ENCODE measurements at places on chromosomes 3 and 15.

DNA sequence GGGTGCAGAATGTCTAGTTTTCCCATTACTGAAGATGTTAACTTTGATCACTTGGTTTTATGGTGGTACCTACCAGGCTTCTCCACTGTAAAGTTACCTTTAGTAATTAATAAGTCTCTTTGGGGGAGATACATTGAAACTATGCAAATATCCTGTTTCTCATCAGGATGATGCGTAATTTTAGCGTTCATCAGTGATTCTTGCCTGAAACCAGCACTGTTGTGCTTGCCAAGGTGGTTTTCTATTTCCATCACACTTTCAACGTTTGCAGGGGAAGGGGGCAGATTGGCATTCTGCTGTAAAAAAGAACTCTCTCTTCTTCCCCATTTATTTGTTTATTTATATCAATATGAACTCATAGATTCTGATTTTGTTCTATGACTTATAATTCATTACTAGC is 61.0 kb downstream of the SSR3 start:
- no peak for DNase-seq

GRCh38 chr3:93855401-93855800 is 118.3 kb downstream of the PROS1 start:
- no peak for DNase-seq

- DNase-seq = no peak
Measured at GRCh38 chr15:82540984-82541431, 751 bp upstream of the RPS17 start.

DNA sequence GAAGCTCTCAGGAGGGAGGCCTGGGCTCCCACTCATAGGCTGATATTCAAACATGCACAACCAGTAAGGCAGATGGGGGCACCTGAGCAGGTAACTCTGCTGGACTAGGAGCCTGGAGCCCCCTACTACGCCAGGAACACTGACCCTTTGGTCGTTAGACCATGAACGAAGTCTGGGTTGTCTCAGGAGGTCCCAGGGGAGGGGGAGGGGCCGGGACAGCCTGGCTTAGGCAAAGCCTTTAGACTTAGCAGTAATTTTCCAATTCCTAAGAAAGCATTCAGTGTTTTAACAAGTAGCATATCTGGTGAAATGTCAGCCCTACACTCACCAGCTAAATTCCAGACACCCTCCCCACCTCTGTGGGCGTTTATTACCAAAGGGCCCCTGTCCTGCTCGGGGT is 67.4 kb upstream of the ST8SIA2 start:
- no peak for DNase-seq

DNA sequence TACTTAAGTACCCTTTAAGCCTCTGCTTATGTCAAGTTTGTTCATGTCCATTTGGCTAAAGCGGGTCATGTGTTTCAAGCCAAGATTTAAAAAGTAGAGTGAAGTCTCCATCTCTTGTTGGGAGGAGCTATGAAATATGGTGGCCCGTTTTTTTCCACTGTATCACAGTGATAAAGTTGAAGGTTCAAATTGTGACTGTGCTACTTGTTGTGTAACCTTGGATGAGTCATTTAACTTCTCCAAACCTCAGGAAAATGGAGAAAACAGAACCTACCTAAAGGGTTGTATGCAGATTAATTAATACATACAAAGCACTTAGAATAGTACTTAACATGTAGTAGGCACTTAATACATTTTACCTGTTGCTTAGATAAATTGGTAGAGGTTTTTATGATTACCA is 43.4 kb downstream of the SNAPC5 start:
- DNase-seq = no peak

DNA sequence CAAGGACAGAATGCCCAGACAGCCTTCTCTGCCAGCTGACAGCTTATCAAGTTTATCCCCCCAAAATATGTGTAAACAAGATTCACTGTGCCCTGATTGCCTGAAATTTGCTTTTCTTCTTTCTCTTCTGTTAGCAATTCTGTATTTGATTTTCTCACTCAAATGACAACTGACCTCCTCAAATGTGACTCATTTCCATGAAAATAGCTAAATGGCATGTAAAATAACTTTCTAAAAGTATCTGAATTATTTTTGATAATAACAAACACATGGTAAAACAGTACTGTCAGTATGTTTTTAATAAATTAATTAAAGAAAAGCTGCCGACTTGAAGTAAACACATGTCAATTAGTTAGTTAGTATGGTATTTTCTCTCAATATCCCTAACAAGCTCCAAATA is 202.3 kb upstream of the STAC start:
- no peak for DNase-seq

GRCh38 chr15:85523530-85523929 is 143.1 kb downstream of the AKAP13 start:
- no peak for DNase-seq

DNA sequence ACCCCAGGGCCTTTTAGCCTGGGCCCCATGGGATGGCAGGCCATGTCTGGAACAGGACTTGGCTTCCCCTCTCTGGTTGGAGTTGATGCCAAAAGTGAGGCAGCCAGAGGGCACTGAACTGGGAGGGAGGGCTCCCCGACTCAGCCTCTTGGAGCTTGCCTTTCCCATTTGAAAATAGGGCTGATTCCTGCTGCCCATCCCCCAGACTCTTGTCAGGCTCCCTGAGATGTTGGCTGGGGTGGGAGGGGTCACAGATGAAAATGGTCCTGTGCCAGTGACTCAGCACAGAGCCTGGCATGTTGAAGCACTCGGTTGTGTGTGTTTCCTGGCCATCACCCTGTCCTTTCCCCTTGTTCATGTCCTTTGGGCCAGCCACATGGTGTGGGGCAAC is 6.6 kb downstream of the PPCDC start:
- no peak for DNase-seq

DNA sequence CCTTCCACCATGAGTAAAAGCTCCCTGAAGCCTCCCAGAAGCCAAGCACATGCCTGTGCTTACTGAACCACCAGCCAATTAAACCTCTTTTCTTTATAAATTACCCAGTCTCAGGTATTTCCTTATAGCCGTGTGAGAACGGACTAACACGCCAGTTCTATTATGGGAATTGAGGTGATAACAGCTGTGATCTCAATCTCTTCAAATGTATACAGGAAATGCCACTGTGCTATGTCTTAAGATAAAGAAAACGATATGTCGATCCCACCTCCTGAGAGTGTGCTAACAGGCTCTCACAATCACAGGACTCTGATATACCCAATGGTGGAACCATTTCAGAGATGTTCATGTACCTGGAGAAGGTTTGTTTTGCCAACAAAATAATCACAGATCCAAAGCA is 26.2 kb downstream of the CHSY1 start:
- no peak for DNase-seq

DNA sequence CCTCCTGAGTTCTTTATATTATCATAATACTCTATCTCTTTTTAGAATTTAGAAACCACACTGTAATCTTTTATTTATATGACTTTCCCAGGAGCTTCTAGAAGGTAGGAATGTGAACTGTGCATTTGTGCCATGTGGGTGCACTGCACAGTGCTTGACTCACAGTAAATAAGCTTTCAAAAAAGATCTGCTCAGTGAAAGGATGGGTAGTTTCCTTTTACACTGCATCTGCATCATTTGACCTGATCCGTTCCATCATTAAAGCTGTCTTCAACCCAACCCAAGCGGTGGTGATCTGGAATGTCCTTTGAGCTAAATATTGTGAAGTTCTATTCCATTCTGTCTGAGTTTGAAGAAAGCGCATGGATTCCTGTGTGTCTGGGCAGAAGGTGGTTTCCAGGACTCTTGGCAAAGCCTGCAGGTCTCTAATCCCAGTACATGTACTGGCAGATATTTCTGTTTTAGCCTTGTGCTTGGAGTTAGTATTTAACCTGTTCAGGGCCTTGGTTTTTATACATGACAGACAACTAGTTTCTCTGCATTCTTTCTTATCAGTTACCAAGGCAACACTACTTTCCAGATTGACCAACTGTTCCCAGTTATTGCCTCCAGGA is 96.7 kb downstream of the DHX30 start:
- DNase-seq = no peak

- no peak for DNase-seq
Measured at GRCh38 chr15:31792611-31793199, 237.6 kb upstream of the CHRNA7 start.

- DNase-seq = no peak
Measured at GRCh38 chr3:11509173-11510000, 134.3 kb downstream of the VGLL4 start.

GRCh38 chr15:79629687-79630086 is 197.6 kb downstream of the MINAR1 start:
- no peak for DNase-seq

- DNase-seq = no peak
Measured at GRCh38 chr3:195805181-195805580, 6.5 kb downstream of the MUC4 start.

DNA sequence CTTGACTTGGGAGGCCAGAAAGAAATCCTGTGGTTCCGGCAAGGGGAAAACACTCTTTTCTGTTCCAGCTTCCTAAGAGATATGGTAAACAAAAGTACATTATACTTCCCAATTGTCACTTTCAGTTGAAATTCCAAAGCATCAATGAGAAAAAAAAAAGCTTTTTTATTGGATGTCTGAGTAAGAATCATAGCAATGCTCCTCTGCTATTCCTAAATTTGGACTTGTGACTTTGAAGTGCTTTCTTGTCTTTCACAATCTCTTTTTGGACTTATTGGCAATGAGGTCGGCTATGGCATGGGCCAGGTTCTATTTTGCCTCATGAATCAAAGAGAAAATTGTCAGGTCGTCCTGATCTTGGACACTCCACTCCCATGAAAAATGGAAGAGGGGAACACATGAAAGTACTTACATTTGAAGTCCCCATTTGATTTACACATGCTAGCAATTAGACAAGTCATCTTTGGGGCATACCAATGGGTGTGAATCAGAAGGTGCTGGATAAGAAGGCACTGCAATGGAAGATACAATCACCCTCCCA is 170.5 kb downstream of the GREM1 start:
- DNase-seq = no peak

DNA sequence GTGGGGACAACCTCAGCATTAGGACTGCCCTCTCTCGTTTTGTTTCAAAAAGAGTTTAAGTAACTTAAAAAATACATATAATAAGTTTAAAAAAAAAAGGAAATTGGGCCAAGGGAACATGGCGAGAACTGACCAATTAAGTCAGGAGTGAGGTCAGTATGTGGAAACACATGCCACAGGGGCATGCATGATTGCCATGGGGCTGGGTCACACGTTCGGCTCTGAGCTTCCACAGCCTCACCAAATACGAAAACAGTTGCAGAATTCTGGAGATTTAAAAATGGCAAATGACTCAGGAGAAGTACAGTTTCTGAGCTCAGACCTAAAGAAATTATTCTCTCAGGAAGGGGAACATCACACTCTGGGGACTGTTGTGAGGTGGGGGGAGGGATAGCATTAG is 24.1 kb downstream of the PDE8A start:
- DNase-seq = no peak

GRCh38 chr3:50503504-50504342 is at the start of gene CACNA2D2:
TSS of gene CACNA2D2 (minus strand) at chr3:50503634. CDS start at chr3:50503423, 211 bp downstream.
- peak; percentile 30 for DNase-seq

- no peak for DNase-seq
Measured at GRCh38 chr3:46100812-46101211, 73.5 kb upstream of the XCR1 start.

GRCh38 chr15:70762469-70763119 is 764 bp downstream of the UACA start:
- DNase-seq = no peak

DNA sequence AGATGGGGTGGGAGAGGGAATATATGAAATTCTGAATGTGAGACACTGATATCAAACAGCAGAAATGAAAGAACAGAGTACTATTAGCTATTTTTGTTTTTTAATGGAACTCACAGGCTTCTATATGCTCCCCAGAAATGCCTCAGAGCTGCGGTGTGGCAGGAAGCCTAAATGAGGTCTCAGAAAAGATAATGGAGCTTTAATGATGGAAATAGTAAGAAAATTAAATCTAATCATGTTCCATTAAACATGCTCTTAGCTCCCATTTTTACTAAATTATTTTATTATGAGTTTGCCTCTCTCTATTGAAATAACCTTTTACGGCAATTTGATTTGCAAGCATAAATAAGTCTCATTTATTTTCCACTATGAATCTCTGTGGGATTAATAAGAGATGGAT is 378.9 kb downstream of the ULK4 start:
- DNase-seq = no peak

DNA sequence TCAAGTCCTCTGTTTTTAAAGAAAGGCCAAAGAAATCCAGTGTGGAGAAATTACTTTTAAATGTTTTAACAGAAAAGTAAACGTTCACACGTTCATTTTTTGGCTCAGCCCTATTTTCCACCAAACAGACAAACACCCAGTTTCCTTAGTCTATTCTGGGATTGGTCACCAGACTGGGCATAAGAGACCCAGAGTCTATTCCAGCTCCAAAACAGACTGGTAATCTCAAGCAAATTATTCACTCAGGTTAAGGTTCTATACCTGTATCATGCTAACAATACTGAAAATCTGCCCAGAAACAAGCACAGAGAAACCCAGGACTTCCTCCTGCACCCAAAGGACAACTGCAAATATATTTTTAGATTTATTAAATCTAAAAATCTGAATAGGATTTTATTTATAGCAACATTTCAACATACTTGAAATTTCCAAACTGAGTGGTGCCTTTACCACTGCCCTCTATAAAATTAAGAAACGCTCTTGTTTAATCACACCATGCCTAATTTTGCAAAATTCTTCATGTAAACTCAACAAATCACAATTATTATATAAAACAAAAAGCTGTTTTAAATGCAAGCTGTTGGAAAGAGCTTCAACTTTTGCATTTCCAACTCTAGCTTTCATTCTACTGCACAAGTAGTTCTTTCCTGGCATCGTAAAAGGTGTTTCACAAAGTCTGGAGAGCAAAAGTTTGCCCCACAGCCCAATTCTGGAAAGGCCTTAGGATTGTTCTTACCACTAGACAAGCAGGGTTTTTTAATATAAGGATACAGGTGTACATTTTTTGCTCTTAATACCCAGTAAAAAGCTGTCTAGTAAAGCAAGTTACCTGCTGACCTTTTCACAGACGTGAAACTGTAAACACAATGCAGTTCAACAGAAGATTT is 18.7 kb downstream of the ZNF148 start:
- DNase-seq = no peak

DNA sequence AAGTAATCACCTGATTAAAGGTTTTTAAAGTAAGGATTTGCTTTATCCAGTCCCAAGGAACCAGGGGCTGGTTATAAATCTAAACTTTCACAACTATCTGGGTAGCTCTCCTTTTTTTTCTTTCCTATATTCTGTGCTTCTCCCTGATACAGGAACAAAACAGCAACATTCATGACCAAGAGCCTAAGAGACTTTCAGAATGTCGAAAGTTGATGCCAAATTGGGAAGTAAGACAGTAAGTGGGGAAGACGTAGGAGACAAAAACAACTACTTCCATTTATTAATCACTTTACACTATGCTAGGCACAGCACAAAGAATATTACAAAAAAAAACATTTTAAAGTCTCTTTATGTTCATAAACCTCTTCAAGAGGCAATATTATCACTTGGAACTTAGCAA is 211.6 kb downstream of the MAGI1 start:
- DNase-seq = no peak

DNA sequence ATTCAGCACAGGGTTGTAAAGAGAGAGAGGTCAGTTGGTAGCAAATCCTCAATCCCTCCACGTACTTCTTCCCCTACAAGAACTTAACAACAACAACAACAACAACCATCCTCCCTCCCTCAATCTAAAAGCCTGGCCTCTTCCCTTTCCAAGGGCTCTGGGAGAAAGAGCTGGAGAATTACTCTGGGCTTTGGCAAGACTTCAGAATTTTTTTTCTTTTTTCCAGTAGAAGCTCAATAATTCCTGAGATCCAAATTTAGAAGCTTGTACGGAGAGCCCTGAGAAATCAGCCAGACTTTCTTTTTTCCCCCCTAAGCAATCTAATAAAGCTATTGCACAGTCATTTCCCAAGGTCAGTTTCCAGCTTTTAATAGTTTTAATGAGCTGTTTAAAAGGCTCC is 95.8 kb upstream of the CACNA2D3 start:
- DNase-seq = no peak

All from activated CD4-positive, alpha-beta T cell treated with anti-CD3 and anti-CD28 coated beads, Interleukin-2, amount 50 U/mL, for 16 hours (primary cell).